Fibroblast of the aortic adventitia (primary cell): ENCODE measurements at places on chromosomes 2 and 18. TPM values are rescaled to one million over a fixed set of nuclear protein-coding genes. Genes with fewer than 3 reads are reported as not detected.
A peak's percentile ranks its signal among the peaks of the same experiment; 100 is the strongest.

GRCh38 chr2:1744151-1744445, 217 bp downstream of the PXDN start:
- DNase-seq = peak; percentile 40

DNA sequence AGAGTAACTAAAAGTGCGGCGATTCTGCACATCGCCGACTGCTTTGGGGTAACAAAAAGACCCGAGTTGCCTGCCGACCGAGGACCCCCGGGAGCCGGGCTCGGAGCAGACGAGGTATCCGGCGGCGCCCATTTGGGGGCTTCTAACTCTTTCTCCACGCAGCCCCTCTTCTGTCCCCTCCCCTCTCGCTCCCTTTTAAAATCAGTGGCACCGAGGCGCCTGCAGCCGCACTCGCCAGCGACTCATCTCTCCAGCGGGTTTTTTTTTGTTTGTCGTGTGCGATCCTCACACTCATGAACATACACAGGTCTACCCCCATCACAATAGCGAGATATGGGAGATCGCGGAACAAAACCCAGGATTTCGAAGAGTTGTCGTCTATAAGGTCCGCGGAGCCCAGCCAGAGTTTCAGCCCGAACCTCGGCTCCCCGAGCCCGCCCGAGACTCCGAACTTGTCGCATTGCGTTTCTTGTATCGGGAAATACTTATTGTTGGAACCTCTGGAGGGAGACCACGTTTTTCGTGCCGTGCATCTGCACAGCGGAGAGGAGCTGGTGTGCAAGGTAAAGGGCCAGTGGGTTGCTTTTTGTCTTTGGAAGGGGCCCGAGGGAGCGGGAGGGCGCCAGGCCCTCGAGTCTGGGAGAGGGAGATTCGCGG, 1.4 kb downstream of the TRIB2 start:
- DNase-seq = peak; percentile 52

Gene GULP1
- 30.5 and 42.7 TPM in 2 replicates for total RNA-seq

GRCh38 chr2:8394131-8394530, 287.7 kb upstream of the ID2 start:
- DNase-seq = no peak

DNA sequence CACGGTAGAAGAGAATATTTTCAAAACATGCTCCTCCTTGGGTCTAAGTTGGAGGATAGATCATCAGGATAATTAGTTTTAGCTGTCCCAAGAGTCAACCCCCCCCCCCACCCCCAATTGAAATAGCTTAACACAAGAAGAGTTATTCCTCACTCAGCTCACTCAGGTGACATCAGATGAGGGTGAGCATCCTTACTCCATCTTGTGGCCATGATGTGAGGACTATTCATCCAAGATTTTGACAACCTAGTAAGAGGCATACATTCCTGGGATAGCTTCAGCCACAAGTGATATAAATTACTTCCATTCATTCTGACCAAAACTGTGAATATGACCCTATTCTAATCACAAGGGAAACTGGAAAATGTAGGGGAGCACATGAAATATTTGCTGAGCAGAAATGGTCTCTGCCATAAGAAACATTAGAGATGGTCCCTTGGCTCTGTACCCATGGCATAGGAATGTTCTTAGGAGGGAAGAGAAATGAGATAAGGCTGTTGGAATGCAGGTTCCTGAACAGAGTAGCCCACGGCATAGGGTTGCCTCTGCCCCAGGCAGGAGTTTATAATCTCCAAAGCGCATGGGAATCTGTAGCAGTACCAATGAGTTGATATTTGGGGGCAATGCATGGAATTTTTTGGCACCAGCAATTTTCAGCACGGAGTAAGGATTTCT, 257.2 kb downstream of the CYRIA start:
- no peak for DNase-seq

GRCh38 chr2:70806013-70806412, 14.4 kb downstream of the CLEC4F start:
- DNase-seq = no peak

DNA sequence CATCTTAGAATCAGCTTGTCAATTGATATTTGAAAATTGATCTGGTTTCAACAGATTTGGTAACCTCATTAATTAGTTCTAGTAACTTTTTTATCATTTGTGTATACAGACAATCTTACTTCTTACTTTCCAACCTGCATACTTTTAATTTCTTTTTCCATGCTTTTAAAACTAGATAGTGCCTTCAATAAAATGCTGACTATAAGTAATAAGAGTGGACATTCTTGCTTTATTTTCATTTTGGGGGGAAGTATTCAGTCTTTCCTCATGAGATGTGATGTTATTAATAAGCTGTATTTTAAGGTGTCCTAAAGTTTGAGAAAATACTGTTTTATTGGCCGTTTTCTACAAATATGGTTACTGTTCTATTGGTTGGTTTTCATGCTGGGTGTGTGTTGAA, 109.1 kb downstream of the KCNH7 start:
- no peak for DNase-seq

DNA sequence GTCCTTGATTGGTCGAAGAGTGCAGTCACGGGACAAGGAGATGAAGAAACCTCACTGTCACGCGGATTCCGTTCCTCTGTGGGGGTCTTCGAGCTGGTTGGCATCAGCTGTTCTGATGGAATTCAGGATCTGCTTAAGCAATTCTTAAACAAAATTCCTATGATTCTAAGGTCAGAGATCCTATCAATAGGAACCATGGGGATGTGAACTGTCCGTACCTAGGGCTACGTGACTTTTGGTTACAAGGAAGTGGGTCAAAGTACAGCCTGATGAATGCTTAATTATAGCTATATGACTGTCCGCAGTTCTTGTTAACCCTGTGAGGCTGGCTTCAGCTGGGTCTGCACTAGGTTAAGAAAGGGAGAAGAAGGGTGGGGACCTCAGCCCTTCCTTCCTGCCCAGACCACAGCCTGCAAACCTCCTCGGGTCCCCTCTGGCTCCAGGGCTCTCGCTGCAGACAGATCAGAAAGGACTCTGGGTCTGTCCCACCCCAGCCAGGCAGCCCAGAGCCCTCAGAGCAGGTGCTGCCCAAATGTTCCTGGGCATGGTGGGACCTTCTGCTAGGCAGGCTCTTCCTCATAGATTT, 44.2 kb upstream of the TAF1B start:
- DNase-seq = no peak

- DNase-seq = no peak
Measured at GRCh38 chr2:53362934-53363333, 404.7 kb upstream of the CHAC2 start.

GRCh38 chr2:12313445-12314126, 403.1 kb upstream of the TRIB2 start:
- no peak for DNase-seq

GRCh38 chr2:190678444-190679162, 29.7 kb downstream of the NAB1 start:
- no peak for DNase-seq

- DNase-seq = no peak
Measured at GRCh38 chr2:218188528-218188927, 21.8 kb upstream of the CXCR1 start.

- no peak for DNase-seq
Measured at GRCh38 chr2:162768656-162769055, 69.9 kb downstream of the KCNH7 start.

Gene SPC25
- total RNA-seq = 19.3 TPM in 1 of 2 replicates, not detected in the other
